ENCODE measurements at places on chromosomes 6 and 20.

- H3K27ac ChIP-seq = peak overlapping the region; percentile 68
- peak; percentile 90 for DNase-seq
- no peaks in the 10 kb centered on the region for H3K36me3 ChIP-seq
- H3K4me1 ChIP-seq = peaks cover 2% of the 10 kb centered on the region
- no peaks in the 10 kb centered on the region for H3K27me3 ChIP-seq
Observed at GRCh38 chr6:146355521-146356100, 188.0 kb upstream of the RAB32 start.

- H3K27ac ChIP-seq = no peak overlapping the region
- no peak for DNase-seq
Observed at GRCh38 chr6:110561008-110561396, 84.6 kb upstream of the SLC22A16 start.

- no peak overlapping the region for H3K4me3 ChIP-seq
- H3K27me3 ChIP-seq = no peaks in the 10 kb centered on the region
- DNase-seq = no peak
- no peaks in the 10 kb centered on the region for H3K4me1 ChIP-seq
- no peaks in the 10 kb centered on the region for H3K36me3 ChIP-seq
- no peak overlapping the region for H3K27ac ChIP-seq
Observed at GRCh38 chr6:336159-337114, 44.1 kb downstream of the DUSP22 start.

- H3K4me1 ChIP-seq = no peaks in the 10 kb centered on the region
- H3K27ac ChIP-seq = no peak overlapping the region
- no peak for DNase-seq
- H3K4me3 ChIP-seq = no peak overlapping the region
- no peaks in the 10 kb centered on the region for H3K27me3 ChIP-seq
Observed at GRCh38 chr6:43983632-43984031, 143.6 kb downstream of the MRPL14 start.

DNA sequence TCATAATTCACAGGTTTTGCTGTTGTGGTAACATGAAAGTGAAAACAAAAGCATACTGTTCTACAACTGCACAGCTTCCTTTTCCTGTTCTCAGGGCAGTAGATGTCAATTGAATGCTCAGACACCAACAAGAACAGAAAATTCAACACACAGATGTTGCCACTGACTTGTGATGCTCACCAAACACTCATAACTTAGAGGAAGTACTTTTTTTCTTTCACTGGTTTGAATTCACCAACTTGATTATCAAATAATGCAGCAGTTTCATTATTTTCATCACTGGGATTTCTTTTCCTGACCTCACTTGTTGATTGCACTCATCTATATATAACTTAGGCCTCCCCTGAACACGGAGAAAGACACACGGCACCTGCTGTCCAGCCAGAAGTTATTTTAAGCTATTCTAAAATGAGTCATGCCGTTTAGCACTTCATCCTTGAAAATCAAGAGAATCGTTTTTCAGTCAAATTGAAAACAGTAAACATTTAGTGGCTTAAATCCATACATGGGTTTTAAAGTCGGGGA is 949 bp downstream of the TXLNB start:
- H3K4me1 ChIP-seq = no peaks in the 10 kb centered on the region
- H3K27me3 ChIP-seq = no peaks in the 10 kb centered on the region
- H3K27ac ChIP-seq = no peak overlapping the region
- no peak overlapping the region for H3K4me3 ChIP-seq
- DNase-seq = no peak

- no peaks in the 10 kb centered on the region for H3K36me3 ChIP-seq
- H3K27me3 ChIP-seq = no peaks in the 10 kb centered on the region
- H3K4me3 ChIP-seq = no peak overlapping the region
- peaks cover 25% of the 10 kb centered on the region for H3K4me1 ChIP-seq
- no peak overlapping the region for H3K27ac ChIP-seq
Observed at GRCh38 chr6:15256538-15257271, 10.8 kb downstream of the JARID2 start.

GRCh38 chr6:135891710-135892109 is 40.2 kb downstream of the PDE7B start:
- H3K27ac ChIP-seq = no peak overlapping the region
- H3K4me1 ChIP-seq = no peaks in the 10 kb centered on the region
- H3K4me3 ChIP-seq = no peak overlapping the region
- H3K36me3 ChIP-seq = no peaks in the 10 kb centered on the region
- H3K27me3 ChIP-seq = peaks cover 2% of the 10 kb centered on the region

- peaks cover 5% of the 10 kb centered on the region for H3K36me3 ChIP-seq
- H3K4me1 ChIP-seq = peaks cover 9% of the 10 kb centered on the region
- DNase-seq = peak; percentile 91
- H3K4me3 ChIP-seq = no peak overlapping the region
- peak overlapping the region; percentile 48 for H3K27ac ChIP-seq
Observed at GRCh38 chr6:33320315-33321181, 3.0 kb upstream of the ZBTB22 start.

- no peak overlapping the region for H3K4me3 ChIP-seq
- H3K27ac ChIP-seq = no peak overlapping the region
- no peaks in the 10 kb centered on the region for H3K36me3 ChIP-seq
- peak; percentile 91 for DNase-seq
- H3K27me3 ChIP-seq = no peaks in the 10 kb centered on the region
Observed at GRCh38 chr20:47181056-47181862, 175.2 kb downstream of the ZMYND8 start.

- no peak for DNase-seq
- no peak overlapping the region for H3K27ac ChIP-seq
- no peak overlapping the region for H3K4me3 ChIP-seq
- H3K36me3 ChIP-seq = no peaks in the 10 kb centered on the region
- H3K4me1 ChIP-seq = no peaks in the 10 kb centered on the region
Observed at GRCh38 chr20:37443596-37443995, 77.5 kb upstream of the NNAT start.

- no peaks in the 10 kb centered on the region for H3K4me1 ChIP-seq
- H3K36me3 ChIP-seq = no peaks in the 10 kb centered on the region
Observed at GRCh38 chr6:63527658-63528514, 44.4 kb upstream of the LOC128125822 start.

All from mesendoderm (in vitro differentiated cells).